ENCODE measurements at places on chromosomes 2 and 18.

- DNase-seq: peak; percentile 55
These were observed 68.9 kb upstream of the CAB39 start for GRCh38 chr2:230643576-230644291.

DNA sequence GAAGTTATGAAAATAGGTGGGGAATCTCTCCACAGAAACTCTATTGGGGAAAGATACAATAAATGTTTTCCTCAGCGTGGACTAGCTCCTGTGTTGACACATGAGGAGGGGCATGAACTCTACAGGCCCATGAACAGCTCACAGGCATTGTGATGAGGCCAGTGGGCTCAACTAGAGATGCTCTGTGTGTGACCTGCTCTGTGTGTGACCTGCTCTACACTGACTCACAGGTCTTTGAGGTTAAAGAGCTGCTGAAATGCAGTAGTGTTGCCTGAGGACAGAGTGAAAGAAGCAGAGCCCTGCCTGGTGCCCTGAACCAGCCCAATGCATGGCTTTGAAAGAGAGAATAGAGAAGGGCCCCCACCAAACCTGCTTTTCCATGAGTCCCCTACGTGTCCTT, 117.6 kb downstream of the MCFD2 start:
- DNase-seq: no peak

DNA sequence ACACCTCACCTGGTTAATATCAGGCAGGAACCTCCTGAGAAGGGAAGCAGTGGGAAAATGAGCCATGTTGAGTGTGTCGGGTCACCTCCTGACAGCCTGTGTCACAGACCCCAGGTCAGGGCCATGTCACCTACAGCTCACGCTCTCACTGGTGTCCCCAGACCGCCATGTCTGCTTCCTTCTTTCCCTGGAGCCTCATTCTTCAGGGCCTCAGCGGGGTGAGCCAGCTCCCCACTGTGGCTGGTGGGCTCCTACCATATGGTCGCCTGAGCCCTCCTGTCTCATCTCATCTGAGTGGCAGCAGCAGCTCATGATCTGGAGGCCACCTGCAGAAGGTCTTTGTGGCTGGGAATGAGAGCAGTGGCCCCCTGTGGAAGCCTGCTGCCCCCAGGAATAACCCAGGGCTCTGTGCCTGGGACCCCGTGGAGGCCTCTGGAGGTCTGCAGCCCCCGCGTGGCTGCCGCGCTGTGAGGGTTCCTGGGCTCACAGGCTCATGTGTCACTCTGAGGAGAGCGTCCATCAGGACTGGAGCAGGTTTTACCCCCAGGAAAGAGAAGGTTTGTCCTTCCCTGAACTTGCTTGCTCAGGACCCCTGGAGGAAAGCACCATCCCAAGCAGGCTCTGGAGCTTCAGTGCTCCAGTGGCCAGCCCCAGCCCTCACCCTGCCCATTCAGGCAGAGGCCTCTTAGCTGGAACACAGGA, 56.4 kb downstream of the FAM168B start:
- no peak for DNase-seq

GRCh38 chr2:228654707-228655106, 473.2 kb upstream of the SPHKAP start:
- DNase-seq: no peak

GRCh38 chr18:51668101-51668500, 470.6 kb upstream of the MEX3C start:
- DNase-seq: peak; percentile 18

DNA sequence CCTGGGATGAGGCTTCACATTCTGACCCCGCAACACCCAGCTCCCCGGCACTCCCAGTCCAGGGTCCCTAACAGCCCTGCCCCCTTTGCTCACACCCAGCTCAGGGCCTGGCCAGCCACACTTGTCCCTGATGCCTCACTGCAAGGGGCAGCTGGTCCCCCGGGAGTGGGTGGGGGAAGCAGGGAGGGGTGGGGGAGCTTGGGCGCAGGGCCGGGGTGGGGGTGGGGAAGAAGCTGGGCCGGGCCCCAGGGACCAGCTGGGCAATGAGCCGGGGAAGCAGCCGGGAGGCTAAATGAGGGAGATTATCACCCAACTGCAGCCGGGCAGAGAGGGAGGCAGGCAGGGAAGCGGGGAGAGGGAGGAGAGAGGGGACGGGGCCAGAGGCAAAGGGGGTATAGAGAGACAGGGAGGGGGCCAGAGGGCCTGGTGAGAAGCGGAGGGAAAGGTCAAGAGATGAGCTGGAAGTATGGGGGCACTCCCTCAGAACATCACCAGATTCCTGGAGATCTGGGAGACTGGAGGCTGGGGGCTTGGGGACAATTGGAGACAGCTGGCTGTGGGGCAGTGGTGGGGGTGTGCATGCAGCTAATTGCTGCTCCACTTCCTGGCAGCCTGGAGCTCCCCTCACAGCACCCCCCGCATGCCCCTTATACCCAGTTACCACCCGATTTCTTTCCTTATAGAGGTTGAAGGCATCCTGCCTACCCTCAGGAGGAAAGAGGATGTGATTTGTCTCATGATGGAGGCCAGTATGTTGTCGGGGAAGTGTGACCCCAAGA, 2.5 kb upstream of the ASIC4 start:
- DNase-seq: no peak

GRCh38 chr2:233976690-233977294, 59.6 kb downstream of the TRPM8 start:
- peak; percentile 38 for DNase-seq

GRCh38 chr18:34710458-34710914, 388 bp downstream of the DTNA start:
- no peak for DNase-seq

- no peak for DNase-seq
These were observed 68.2 kb upstream of the MGAT5 start for GRCh38 chr2:134185639-134186038.

- no peak for DNase-seq
These were observed 139.0 kb upstream of the SH3BP4 start for GRCh38 chr2:234812851-234813250.

GRCh38 chr2:114527330-114527983, 85.0 kb downstream of the DPP10 start:
- DNase-seq: no peak

DNA sequence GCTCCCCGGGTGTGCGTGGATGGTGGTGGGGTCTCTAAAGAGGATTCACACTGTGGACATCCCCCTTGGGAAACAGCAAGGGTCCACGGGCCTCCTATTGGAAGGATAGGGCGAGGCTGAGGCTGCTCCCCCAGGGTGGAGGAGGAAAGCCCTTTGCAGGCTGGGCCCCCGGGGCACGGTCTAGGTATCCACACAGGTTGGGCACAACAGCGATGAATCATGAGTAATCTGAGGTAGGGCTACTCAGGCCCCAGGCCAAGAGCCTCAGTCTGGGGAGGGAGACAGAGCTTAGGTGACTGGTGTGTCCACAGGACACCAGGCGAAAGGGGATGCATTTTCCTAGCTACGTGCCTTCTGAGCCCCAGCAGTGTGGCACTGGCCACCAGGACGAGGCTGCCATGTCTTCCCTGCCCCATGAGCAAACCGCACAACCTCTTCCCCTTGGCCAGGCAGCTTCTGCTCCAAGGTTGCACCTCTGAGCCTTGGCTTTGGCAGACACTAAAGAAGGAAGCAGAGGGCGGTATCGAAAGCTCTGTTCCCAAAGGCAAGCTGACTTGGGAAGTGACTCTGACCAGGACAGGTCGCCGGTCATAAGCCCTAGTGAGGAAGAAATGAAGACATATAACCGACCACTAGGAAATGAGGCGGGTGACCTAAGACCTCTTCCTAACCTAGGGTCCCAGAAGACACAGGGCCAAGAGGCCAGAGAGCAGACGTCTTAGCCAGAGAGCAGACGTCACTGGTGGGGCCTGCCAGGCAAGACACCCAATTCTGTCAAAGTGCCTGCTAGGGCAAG, 14.6 kb upstream of the SEMA4C start:
- no peak for DNase-seq

- no peak for DNase-seq
These were observed 106.8 kb upstream of the ZFP36L2 start for GRCh38 chr2:43333101-43333655.

- DNase-seq: no peak
These were observed 23.6 kb downstream of the MALT1 start for GRCh38 chr18:58694720-58695468.

DNA sequence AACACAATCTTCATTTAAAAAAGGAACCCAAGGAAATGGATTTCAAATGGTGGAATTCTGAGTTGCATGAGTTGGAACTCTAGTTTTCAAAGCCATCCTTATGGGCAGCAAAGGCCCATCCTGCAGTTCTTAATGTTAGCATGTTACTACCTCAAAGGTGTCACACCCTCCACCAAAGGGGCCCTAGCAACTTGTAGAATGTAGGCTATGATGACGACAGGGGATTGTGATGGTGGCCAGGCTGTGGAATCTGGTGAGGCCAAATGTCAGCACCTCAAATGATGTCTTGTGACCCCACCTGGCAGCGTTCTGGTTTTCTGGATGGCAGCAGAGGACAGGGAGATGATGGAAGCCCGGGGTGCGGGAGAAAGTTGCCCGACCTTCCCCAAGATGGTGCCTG, at the start of gene TMEM247:
TSS of gene TMEM247 (plus strand) at position 301 of the 400 bp plus-strand sequence.
- no peak for DNase-seq

- no peak for DNase-seq
These were observed 60.3 kb upstream of the GPR45 start for GRCh38 chr2:105181282-105181681.

DNA sequence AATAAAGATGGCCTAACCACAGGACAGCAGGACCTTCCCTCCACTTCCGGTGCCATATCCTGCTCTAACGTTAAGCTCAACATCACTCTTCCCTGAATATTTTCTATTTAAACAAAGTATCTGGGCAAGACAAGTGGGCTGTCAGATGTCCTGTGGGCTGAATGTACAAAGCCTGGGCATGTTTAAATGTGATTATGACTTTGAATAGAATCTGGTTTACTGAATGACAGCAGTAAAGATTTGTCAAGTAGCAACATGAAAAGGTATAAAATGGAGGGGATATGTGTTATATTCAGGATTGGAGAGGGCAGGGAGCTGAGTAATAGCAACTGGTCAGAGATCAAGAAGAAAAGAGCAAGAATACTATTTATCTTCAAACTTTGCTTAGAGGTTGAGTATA, 540.9 kb downstream of the NRXN1 start:
- DNase-seq: no peak

DNA sequence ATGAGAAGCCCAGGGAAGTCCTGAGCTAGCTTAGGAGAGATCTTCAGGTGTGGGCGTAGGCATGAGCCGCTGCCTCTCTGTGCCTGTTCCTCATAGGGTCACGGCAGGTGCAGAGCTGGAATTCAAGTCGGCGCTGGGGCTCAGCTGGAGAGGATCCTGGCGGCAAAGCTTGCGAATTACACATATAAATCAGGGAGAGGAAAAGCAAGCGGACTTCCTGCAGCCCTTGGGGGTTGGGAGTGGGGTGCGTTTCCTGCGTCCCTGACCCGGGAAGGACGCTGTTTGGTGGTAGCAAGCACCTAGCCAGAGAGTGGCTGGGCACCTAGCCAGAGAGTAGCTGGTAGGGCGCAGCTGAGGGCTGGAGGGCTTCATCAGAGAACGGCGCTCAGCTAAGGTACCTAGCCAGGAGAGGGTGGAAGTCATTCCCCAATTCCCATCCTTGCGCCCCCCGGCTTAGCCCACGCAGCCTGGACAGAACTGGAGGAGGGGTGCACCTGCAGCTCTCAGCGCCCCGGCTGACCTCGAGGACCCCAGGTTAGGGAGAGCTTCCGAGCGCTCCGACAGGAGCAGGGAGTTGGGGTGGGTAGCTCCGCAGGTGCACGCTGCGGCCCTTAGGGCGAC, 459 bp upstream of the EFR3B start:
- peak; percentile 45 for DNase-seq

- DNase-seq: no peak
These were observed 30.0 kb downstream of the RAPGEF4 start for GRCh38 chr2:172765662-172766061.

DNA sequence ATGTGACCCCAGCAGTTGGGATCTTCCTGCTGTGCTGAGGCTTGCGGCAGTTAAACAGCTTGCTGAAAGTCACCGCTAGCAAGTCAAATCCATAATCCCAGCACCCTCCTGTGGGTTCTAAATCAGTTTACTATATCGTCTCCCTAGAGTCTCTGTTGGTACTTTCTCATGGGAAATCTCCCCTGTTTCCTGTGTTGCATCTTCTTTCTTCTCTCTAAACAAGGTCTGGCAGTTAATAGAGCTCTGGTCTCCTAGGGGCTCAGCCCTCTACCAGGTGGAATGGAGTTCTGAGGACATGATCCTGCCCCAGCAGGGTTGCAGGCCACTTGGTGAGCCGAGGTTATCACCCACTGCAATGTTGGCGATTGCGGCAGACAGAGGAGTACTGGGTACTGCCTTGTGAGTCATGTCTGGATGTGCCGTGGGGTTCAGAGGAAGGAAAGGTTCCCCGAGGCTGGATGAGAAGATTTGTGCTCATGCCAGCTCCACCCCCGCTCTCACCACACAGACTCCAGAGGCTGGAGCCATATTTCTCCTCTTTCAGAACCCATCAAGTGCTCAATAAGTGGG, 59.4 kb upstream of the SIX2 start:
- DNase-seq: no peak

GRCh38 chr2:120237491-120237902, 14.3 kb upstream of the TMEM185B start:
- no peak for DNase-seq

- DNase-seq: no peak
These were observed 9.7 kb downstream of the TNS1 start for GRCh38 chr2:217993138-217993537.

- DNase-seq: no peak
These were observed 9.7 kb downstream of the OXER1 start for GRCh38 chr2:42754021-42754775.

DNA sequence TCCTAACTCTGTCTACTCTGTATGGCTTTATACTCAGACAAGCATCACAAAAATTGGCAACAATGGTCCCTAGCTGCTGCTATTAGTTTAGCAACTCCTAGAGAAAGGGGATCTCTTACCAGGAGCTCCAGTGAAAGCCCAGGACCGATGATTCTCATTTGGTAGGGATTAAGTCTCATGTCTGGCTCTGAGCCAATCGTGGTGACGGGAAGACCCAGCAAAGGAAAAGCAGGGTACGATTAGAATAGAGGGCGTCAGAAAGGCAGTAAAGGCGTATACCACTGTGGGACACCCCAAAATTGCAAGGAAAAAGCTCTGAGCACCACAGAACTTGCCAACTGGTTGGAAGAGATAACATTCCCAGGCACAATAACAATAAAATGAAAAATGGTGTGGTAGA, 129.5 kb downstream of the MTCL1 start:
- DNase-seq: no peak

DNA sequence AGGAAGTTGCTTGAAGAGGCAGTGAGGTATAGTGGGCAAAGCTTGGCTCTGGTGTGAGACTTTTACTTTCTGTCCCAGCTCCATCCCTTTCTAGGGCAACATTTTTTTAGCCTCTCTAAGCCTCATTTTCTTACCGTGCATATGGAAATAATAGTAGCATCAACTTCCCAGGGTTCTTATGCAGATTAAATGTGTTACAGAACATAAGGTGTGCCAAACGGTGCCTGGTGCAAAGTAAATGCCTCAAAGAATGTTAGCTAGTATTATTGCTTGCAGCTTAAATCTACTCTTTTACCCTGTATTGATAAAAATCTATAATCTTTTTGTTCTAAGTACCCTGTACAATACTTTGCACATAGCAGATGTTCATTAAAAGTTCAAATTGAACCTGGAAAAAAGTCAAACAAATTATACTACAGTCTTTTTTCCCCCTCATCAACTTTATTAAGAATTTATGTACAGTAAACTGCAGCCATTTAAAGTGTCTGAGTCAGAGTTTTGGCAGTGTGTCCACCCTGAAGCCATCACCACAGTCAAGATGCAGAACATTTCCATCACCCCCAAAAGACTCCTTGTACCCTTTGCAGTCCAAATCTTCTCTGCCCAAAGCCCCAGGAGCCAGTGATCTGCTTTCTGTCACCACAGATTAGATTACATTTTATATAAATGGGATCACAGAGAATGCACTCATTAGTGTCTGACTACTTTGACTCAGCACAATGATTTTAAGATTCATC, 10.6 kb downstream of the MAPRE2 start:
- no peak for DNase-seq

- DNase-seq: no peak
These were observed 13.0 kb upstream of the FHL2 start for GRCh38 chr2:105411720-105412407.
